Upper lobe of left lung (tissue), 6 donors: ENCODE measurements at places on chromosomes 3 and 15. TPM values are rescaled to one million over a fixed set of nuclear protein-coding genes. Genes with fewer than 3 reads are reported as not detected.

DNA sequence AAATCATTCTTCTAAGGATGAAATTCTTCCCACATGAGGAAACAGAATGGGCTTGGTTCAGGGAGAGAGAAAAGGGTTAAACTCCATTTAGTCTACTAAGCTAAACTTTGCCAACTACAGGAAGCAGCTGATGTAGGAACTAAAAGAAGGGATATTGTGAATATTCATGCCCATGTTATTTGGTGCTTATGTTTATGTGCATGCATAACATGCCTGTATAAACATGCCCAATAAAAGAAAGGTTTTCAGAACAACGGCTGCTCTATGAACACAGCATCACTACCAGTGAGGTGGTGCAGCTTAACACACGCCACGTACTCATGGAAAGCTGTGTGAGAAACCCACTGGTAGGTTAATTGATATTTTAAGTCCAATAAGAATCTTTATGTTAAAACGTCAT lies 59.4 kb upstream of the VGLL4 start:
- H3K36me3 ChIP-seq, result no peaks in the 10 kb centered on the region
- no peaks in the 10 kb centered on the region for H3K4me1 ChIP-seq
- no peak overlapping the region for H3K27ac ChIP-seq
- no peak overlapping the region for H3K4me3 ChIP-seq
- no peaks in the 10 kb centered on the region for H3K27me3 ChIP-seq

DNA sequence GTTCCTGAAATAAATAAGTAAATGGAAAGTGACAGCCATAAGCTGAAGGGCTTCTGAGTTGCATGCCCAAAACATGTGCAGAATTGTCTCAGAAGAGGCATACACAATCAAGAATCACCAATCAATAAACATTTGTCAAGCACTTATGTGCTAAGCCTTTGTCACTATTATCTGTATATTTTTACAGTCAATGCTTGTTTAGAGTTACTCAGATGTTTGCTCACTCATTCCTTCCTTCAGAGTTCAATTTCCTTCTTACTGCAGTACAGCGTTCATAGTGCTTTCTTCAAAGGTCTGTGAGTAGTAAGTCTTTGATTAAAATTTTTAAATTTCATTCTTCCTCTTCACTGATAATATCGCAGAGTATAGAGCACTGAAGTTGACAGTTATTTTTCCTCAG lies 17.2 kb downstream of the FOXL2NB start:
- no peak for DNase-seq
- H3K27me3 ChIP-seq, result peaks cover 14% of the 10 kb centered on the region
- no peak overlapping the region for H3K4me3 ChIP-seq
- no peaks in the 10 kb centered on the region for H3K36me3 ChIP-seq
- H3K4me1 ChIP-seq, result peaks cover 5% of the 10 kb centered on the region

DNA sequence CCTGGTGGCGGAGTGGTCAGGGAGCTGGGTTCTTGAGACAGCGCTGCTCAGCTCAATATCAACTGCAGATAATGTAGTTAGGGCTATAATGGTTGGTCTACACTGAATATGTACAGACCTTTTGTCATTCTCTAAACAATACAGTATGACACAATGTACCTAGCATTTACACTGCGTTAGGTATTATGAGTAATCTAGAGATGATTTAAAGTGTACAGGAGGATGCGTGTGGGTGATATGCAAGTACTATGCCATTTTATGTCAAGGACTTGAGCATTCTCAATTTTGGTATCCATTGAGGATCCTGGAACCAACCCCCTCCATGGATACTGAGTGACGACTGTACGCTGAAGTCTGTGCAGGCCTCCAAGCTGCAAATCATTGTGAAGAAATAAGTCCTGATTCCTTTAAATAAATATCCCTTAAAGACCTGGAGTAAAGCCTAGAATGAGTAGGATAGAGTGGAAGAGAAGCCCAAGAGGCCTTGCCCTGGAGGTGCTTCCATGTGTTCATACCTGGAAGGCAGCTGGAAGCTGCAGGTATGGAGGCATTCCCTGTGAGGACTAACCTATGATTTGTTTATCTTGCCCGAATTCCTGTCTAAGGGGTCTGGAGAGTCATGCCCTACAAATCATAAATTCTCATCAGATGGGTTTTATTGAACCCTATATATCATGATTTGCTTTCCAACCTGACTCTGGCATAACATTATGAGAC lies 15.7 kb upstream of the RTP1 start:
- H3K27ac ChIP-seq, result no peak overlapping the region
- H3K36me3 ChIP-seq, result no peaks in the 10 kb centered on the region
- no peak for DNase-seq

DNA sequence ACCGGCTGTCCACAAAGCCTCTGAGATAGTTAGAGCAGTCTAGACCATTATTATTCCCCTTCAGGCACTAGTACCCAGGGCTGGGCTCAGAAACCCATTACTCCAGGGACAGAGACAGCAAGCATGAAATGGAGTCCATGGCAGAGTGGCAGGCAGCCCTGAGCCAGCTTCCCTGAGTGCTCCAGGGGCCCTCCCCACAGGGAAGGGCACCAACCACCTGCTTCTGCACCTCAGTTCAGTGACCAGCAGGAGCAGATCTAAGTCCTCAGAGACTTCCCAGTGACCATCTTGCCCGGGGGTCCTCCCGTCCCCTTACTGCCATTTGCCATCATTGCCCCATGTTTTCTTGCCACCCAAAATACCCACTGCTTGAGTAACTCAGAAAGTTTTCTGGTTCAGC lies 62.0 kb downstream of the DAPK2 start:
- H3K36me3 ChIP-seq, result no peaks in the 10 kb centered on the region
- no peak for DNase-seq
- peaks cover 28% of the 10 kb centered on the region for H3K4me1 ChIP-seq
- no peaks in the 10 kb centered on the region for H3K27me3 ChIP-seq
- H3K27ac ChIP-seq, result peak overlapping the region; percentile 77

GRCh38 chr3:156725682-156726081 lies 51.3 kb downstream of the TIPARP start:
- H3K4me3 ChIP-seq, result no peak overlapping the region
- no peaks in the 10 kb centered on the region for H3K36me3 ChIP-seq
- DNase-seq, result no peak
- H3K27me3 ChIP-seq, result no peaks in the 10 kb centered on the region
- no peak overlapping the region for H3K27ac ChIP-seq
- no peaks in the 10 kb centered on the region for H3K4me1 ChIP-seq

DNA sequence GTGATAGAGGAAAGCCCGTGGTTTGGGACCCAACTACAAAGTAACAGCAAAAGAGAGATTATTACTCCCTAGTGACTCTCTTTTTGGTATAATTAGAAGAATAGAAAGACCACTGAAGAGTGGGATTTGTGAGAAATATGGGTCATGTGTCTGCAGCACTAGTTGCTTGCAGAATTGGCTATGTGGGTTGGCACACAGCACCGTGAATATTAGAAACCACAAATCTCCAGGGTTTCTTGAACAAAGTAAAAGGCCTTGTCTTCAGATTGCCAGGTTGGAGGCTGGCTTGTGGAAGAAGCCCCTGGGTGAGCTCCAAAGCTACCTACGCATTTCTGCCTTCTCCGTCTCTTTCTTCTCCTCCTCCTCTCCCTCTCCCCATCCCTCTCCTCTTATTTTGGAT lies 177.9 kb upstream of the ICE2 start:
- no peaks in the 10 kb centered on the region for H3K36me3 ChIP-seq
- H3K4me1 ChIP-seq, result peaks cover 8% of the 10 kb centered on the region
- H3K27me3 ChIP-seq, result no peaks in the 10 kb centered on the region

DNA sequence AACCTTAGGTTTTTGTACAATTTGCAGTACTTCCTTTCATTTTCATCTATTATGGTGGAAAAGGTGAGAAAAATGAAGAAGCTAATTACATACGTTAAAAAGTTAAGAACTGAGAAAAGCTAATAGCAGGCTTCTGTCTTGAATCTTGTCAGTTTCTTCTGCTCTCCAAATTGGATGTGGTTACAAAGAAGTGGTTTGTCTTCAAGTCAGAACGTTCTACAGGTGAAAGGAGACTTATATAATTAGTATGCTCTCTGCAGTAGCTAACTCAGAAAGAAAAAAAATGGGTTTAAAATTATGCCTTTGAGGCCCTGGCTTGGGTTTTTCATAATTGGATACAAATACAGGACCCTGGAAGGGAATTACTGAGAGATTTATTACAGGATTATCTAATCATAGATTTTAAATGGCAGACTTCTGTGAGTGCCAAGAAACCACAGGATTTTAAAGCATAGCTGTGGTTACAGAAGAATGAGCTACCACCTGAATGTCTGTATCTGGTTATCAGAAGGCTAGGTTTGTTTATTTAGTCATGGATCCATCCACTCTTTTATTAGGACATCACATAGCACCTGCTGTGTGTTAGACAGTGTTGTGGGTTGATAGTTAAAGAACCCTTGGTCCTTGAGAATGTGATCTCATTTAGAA lies 528.1 kb upstream of the MCTP2 start:
- no peaks in the 10 kb centered on the region for H3K4me1 ChIP-seq
- no peak overlapping the region for H3K4me3 ChIP-seq
- H3K27ac ChIP-seq, result no peak overlapping the region
- no peaks in the 10 kb centered on the region for H3K36me3 ChIP-seq
- no peak for DNase-seq

GRCh38 chr3:50322386-50323091 lies at the start of gene HYAL2:
TSS of gene HYAL2 (minus strand) at chr3:50322745. CDS start at chr3:50320489, 2,256 bp downstream.
- H3K27me3 ChIP-seq, result no peaks in the 10 kb centered on the region
- peak within 1 kb of the TSS; percentile 70 for H3K4me3 ChIP-seq
- peaks cover 42% of the 10 kb centered on the region for H3K36me3 ChIP-seq
- peaks cover 78% of the 10 kb centered on the region for H3K4me1 ChIP-seq
- H3K27ac ChIP-seq, result peak within 1 kb of the TSS; percentile 94
- DNase-seq, result peak; percentile 82

- no peaks in the 10 kb centered on the region for H3K27me3 ChIP-seq
- no peaks in the 10 kb centered on the region for H3K4me1 ChIP-seq
- no peaks in the 10 kb centered on the region for H3K36me3 ChIP-seq
- DNase-seq, result no peak
- H3K4me3 ChIP-seq, result no peak overlapping the region
Observed at GRCh38 chr3:135792174-135792573, 173.4 kb upstream of the PPP2R3A start.

NRROS gene
- total RNA-seq, result 6.5 TPM

DNA sequence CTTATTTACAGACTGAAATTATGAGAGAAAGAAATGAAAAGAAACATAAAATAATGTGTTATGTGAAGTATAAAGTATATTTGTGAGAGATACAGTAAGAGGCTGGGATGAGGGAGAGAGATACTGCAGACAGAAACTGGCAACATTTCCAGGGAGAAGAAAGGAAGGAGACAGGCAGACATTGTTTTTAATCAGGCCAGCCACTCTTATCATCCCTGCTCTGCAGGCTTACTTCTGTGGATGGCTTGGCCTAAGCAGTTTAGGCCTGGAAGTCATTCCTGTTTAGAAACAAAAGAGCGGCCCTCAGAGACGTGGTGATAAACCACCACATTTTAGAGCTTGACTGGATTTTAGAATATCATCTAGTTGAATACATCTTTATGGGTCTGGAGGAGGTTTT lies 12.4 kb downstream of the PCCB start:
- no peak for DNase-seq
- no peaks in the 10 kb centered on the region for H3K27me3 ChIP-seq
- H3K4me3 ChIP-seq, result no peak overlapping the region

DNA sequence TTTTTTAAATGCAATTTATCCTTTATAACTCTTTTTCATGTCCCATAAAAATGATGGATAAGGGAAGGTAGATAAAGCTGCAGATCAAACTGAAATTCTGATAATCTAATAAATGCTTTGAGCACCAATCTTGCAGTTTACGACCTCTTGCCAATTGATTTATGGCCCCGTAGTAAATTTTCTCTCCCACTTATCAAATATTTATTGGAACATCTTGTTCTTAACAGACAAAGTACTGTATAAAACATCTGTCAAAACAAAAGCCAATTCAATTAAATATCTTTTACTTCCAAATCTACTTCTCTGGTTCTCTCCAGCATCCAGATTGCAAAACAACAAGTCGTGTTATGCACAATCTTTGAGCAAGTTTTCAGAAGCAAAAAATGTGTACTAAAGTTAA lies 34.6 kb downstream of the POLR2M start:
- DNase-seq, result no peak
- no peaks in the 10 kb centered on the region for H3K4me1 ChIP-seq
- no peak overlapping the region for H3K4me3 ChIP-seq
- H3K27me3 ChIP-seq, result no peaks in the 10 kb centered on the region
- H3K36me3 ChIP-seq, result no peaks in the 10 kb centered on the region

GRCh38 chr15:58298879-58299850 lies 132.6 kb upstream of the LIPC start:
- H3K4me1 ChIP-seq, result no peaks in the 10 kb centered on the region
- H3K27ac ChIP-seq, result peak overlapping the region; percentile 43
- no peak overlapping the region for H3K4me3 ChIP-seq
- no peaks in the 10 kb centered on the region for H3K36me3 ChIP-seq
- H3K27me3 ChIP-seq, result no peaks in the 10 kb centered on the region

- no peak overlapping the region for H3K4me3 ChIP-seq
- H3K4me1 ChIP-seq, result no peaks in the 10 kb centered on the region
- no peak for DNase-seq
Observed at GRCh38 chr3:55332176-55332575, 154.9 kb downstream of the WNT5A start.

DNA sequence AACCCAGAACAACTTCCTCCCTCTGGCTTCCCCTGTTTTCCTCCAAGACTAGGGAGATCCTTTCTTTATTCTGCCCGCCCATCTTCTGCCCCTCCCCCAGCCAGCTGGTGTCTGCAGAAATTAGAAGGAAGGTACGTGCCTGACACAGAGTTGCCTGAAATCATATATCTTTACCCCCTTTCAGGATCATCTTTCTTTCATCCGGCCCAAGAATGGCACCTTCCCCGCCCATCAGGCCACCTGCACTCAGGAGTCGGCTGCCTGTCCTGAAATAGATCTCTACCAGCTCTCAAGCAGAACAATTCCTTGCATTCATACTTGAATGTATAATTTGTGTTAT lies 133.7 kb downstream of the VGLL4 start:
- peak overlapping the region; percentile 73 for H3K27ac ChIP-seq
- H3K4me3 ChIP-seq, result no peak overlapping the region
- no peaks in the 10 kb centered on the region for H3K27me3 ChIP-seq
- no peaks in the 10 kb centered on the region for H3K36me3 ChIP-seq
- DNase-seq, result no peak

GRCh38 chr3:114863848-114864247 lies 283.2 kb downstream of the ZBTB20 start:
- no peak overlapping the region for H3K27ac ChIP-seq
- H3K36me3 ChIP-seq, result no peaks in the 10 kb centered on the region
- no peak for DNase-seq
- H3K4me1 ChIP-seq, result no peaks in the 10 kb centered on the region
- peak overlapping the region; percentile 25 for H3K4me3 ChIP-seq
- no peaks in the 10 kb centered on the region for H3K27me3 ChIP-seq

GRCh38 chr3:57582474-57583168 lies 14.5 kb downstream of the ARF4 start:
- peaks cover 2% of the 10 kb centered on the region for H3K4me1 ChIP-seq
- no peak overlapping the region for H3K4me3 ChIP-seq
- DNase-seq, result no peak
- H3K27ac ChIP-seq, result no peak overlapping the region
- H3K27me3 ChIP-seq, result no peaks in the 10 kb centered on the region
